Caco-2 (cell line): ENCODE measurements at places on chromosomes 11 and 22. TPM values are rescaled to one million over a fixed set of nuclear protein-coding genes. Genes with fewer than 3 reads are reported as not detected.
A peak's percentile ranks its signal among the peaks of the same experiment; 100 is the strongest.

DNA sequence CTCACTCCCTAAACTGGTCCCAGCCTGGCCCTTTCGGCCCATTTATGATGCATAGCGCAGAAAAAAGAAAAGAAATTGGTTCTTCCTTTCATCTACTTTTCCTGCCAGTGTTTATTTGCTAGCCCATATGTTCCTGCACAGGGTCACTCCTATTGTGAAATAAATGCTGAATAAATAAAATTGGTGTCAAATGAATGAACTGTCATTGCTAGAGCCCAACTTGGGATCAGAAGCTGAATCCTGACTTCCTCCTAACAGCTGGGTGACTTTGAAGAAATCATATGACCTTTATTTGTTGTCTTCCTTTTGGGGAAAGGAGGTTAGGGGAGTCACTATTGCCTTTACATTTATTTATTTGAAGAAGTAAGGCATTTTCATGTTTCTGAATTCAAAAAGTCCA, 92.0 kb downstream of the PRR5L start:
- no peak overlapping the region for H3K4me3 ChIP-seq
- H3K27ac ChIP-seq = no peak overlapping the region
- no peak for DNase-seq
- no peaks in the 10 kb centered on the region for H3K27me3 ChIP-seq
- no peaks in the 10 kb centered on the region for H3K36me3 ChIP-seq
- no peaks in the 10 kb centered on the region for H3K4me1 ChIP-seq

GRCh38 chr11:117519590-117519989, 191.9 kb downstream of the CEP164 start:
- peaks cover 18% of the 10 kb centered on the region for H3K4me1 ChIP-seq
- H3K4me3 ChIP-seq = no peak overlapping the region
- no peak for DNase-seq
- H3K27me3 ChIP-seq = no peaks in the 10 kb centered on the region
- H3K27ac ChIP-seq = no peak overlapping the region
- H3K36me3 ChIP-seq = no peaks in the 10 kb centered on the region

GRCh38 chr11:117492578-117493251, 165.1 kb downstream of the CEP164 start:
- H3K4me3 ChIP-seq = no peak overlapping the region
- peaks cover 2% of the 10 kb centered on the region; the same call in 1 of the 2 replicates for H3K27me3 ChIP-seq
- H3K27ac ChIP-seq = no peak overlapping the region

- H3K27ac ChIP-seq = no peak overlapping the region
- peaks cover 10% of the 10 kb centered on the region for H3K4me1 ChIP-seq
- no peak for DNase-seq
- no peak overlapping the region for H3K4me3 ChIP-seq
Measured at GRCh38 chr11:121309688-121310087, 17.1 kb downstream of the SC5D start.

- H3K36me3 ChIP-seq = no peaks in the 10 kb centered on the region
- H3K27me3 ChIP-seq = no peaks in the 10 kb centered on the region
- no peaks in the 10 kb centered on the region for H3K4me1 ChIP-seq
- no peak overlapping the region for H3K4me3 ChIP-seq
- no peak for DNase-seq
Measured at GRCh38 chr11:82969811-82970210, 68.3 kb downstream of the DDIAS start.

GRCh38 chr11:33689501-33689900, 11.1 kb downstream of the C11orf91 start:
- no peaks in the 10 kb centered on the region for H3K36me3 ChIP-seq
- peaks cover 14% of the 10 kb centered on the region for H3K4me1 ChIP-seq
- H3K27ac ChIP-seq = no peak overlapping the region
- DNase-seq = no peak

DNA sequence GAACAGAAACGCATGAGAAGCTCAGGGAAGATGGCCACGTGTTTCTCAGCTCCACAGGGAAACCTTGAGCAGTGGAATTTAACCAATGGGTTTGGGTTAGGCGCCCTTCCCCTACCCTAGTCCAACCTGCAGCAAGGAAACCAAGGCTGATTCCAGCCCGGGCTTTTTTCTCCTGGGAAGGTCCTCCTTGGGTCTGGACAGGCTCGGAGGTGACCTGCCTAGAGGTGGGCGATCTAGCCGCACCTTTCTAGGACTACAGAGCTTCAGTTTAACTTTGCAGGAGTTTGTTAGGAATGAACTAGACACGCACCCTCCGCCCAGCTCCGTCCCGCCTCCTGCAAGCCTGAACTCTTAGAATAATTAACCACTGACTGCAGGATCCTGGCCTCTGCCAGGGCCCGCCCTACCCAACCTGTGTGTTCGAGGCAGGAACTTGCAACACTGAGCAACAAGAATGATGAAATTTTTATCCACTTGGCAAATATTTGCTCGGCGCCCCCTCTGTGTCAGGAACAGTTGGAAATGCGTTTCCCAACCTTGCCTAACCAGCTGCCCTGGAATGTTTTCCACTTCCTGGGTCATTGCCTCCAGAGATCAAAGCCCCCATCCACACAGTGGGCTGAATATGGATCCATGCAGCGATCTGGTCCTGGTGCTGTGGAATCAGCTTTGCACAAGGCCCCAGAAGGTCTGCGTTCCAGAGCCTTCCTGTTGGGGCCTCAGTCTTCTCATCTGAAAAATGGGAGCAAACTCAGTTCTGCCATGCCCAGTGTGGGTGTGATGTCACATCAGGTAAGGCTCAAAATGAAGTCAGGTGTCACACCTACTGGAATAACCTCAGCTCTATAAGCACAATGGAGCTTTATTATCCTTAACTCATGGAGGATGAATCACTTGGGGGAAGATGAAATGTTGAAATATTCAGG, 13.3 kb downstream of the MPST start:
- peak overlapping the region; percentile 37 for H3K4me3 ChIP-seq
- peak; percentile 97 for DNase-seq
- peaks cover 2% of the 10 kb centered on the region; the same call in 1 of the 2 replicates for H3K36me3 ChIP-seq
- peak overlapping the region; percentile 99 for H3K27ac ChIP-seq

GRCh38 chr22:49215840-49216239, 611.8 kb downstream of the BRD1 start:
- no peak for DNase-seq
- no peak overlapping the region for H3K4me3 ChIP-seq
- H3K27ac ChIP-seq = no peak overlapping the region
- H3K27me3 ChIP-seq = no peaks in the 10 kb centered on the region
- H3K4me1 ChIP-seq = no peaks in the 10 kb centered on the region

GRCh38 chr11:12318791-12319438, 58.5 kb upstream of the PARVA start:
- H3K36me3 ChIP-seq = no peaks in the 10 kb centered on the region; the same call in 1 of the 2 replicates
- no peak overlapping the region for H3K4me3 ChIP-seq
- H3K4me1 ChIP-seq = no peaks in the 10 kb centered on the region
- no peak for DNase-seq
- no peak overlapping the region for H3K27ac ChIP-seq

- H3K27ac ChIP-seq = no peak overlapping the region
- H3K36me3 ChIP-seq = no peaks in the 10 kb centered on the region
- H3K4me1 ChIP-seq = no peaks in the 10 kb centered on the region
Measured at GRCh38 chr11:45568049-45568448, 97.4 kb downstream of the CHST1 start.

- H3K4me1 ChIP-seq = peaks cover 19% of the 10 kb centered on the region
- H3K4me3 ChIP-seq = no peak overlapping the region
- no peaks in the 10 kb centered on the region; the same call in 1 of the 2 replicates for H3K36me3 ChIP-seq
- DNase-seq = peak; percentile 67
- peak overlapping the region; percentile 8 for H3K27ac ChIP-seq
Measured at GRCh38 chr11:61716478-61717285, 35.8 kb upstream of the MYRF start.

- no peak for DNase-seq
- no peaks in the 10 kb centered on the region for H3K4me1 ChIP-seq
- no peak overlapping the region for H3K4me3 ChIP-seq
- H3K27me3 ChIP-seq = no peaks in the 10 kb centered on the region; the same call in 1 of the 2 replicates
Measured at GRCh38 chr11:30483056-30483455, 103.1 kb downstream of the MPPED2 start.

- no peak overlapping the region for H3K4me3 ChIP-seq
- no peaks in the 10 kb centered on the region for H3K36me3 ChIP-seq
- DNase-seq = no peak
- no peaks in the 10 kb centered on the region for H3K27me3 ChIP-seq
Measured at GRCh38 chr22:17242641-17243040, 23.4 kb upstream of the ADA2 start.

GRCh38 chr11:112902361-112903011, 58.7 kb upstream of the NCAM1 start:
- no peak overlapping the region for H3K27ac ChIP-seq
- H3K27me3 ChIP-seq = peaks cover 1% of the 10 kb centered on the region; the same call in 1 of the 2 replicates
- no peaks in the 10 kb centered on the region for H3K4me1 ChIP-seq
- H3K36me3 ChIP-seq = no peaks in the 10 kb centered on the region
- DNase-seq = no peak

DNA sequence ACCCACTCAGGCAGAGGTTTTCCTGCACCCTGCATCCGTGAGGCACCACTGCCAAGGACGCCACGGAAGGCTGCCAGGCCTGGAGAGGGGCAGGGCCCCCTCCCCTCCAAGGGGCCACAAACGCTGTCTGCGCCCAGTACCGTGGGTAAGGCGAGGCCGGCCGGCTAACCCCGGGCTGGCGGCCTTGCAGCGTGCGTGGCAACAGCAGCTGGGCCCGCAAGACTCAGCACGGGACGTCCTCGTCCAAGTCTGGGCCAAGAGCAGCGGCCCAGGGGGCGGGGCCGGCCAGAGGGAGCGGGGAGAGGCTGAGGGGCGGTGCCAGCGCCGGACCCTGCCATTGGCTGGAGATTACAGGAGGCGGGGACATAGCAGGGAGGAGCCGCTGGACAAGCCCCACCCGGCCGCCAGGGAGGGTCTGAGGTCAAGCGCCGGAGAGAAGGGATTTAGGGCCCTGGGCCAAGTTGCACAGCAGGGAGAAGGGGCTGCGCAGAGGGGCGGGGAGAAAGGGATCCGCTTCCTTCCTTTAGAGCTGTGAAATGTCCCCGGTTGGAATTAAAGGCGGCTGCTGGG, 16.0 kb downstream of the SLC43A1 start:
- 0 out of 2 replicates have a peak overlapping the region, but pooled peaks have one; percentile 9 for H3K4me3 ChIP-seq
- H3K4me1 ChIP-seq = peaks cover 62% of the 10 kb centered on the region
- H3K36me3 ChIP-seq = peaks cover 8% of the 10 kb centered on the region

DNA sequence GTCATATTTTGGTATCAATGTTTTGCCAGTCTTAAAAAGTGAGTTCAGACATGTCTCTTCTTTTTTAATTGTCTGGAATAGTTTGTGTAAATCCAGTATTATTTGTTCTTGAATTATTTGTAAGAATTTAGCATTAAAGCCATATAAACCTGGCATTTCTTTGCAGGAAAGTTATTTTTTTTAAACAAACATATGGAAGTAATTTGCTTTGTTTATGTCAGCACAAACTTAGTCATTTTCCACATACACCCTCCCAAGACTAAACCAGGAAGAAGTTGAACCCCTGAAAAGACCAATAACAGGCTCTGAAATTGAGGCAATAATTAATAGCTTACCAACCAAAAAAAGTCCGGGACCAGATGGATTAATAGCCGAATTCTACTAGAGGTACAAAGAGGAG, 9.1 kb upstream of the CCDC81 start:
- H3K4me3 ChIP-seq = no peak overlapping the region
- H3K36me3 ChIP-seq = no peaks in the 10 kb centered on the region
- H3K4me1 ChIP-seq = peaks cover under 1% of the 10 kb centered on the region
- no peak for DNase-seq

- H3K27me3 ChIP-seq = no peaks in the 10 kb centered on the region
- no peak for DNase-seq
- no peak overlapping the region for H3K27ac ChIP-seq
- no peak overlapping the region for H3K4me3 ChIP-seq
- peaks cover 19% of the 10 kb centered on the region for H3K4me1 ChIP-seq
Measured at GRCh38 chr11:128476729-128477128, 110.6 kb downstream of the ETS1 start.

GRCh38 chr22:49530671-49531367, 296.9 kb downstream of the BRD1 start:
- no peak overlapping the region for H3K27ac ChIP-seq
- no peaks in the 10 kb centered on the region for H3K27me3 ChIP-seq
- no peaks in the 10 kb centered on the region for H3K4me1 ChIP-seq
- H3K36me3 ChIP-seq = no peaks in the 10 kb centered on the region
- DNase-seq = no peak

GRCh38 chr11:128720522-128720985, 26.7 kb downstream of the FLI1 start:
- no peak overlapping the region for H3K4me3 ChIP-seq
- no peak for DNase-seq
- no peaks in the 10 kb centered on the region; the same call in 1 of the 2 replicates for H3K27me3 ChIP-seq
- no peak overlapping the region for H3K27ac ChIP-seq
- no peaks in the 10 kb centered on the region for H3K4me1 ChIP-seq

DNA sequence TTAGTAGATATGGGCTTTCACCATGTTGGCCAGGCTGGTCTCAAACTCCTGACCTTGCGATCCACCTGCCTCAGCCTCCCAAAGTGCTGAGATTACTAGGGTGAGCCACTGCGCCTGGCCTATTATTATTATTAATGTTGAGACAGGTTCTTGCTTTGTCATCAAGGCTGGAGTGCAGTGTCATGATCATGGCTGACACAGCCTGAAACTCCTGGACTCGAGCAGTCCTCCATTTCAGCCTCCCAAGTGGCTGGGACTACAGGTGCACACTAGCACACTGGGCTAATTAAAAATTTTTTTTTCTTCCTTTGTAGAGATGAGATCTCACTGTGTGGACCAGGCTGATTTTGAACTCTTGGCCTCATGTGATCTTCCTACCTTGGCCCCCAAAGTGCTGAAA, 102.0 kb downstream of the STIM1 start:
- H3K27me3 ChIP-seq = no peaks in the 10 kb centered on the region
- peaks cover 6% of the 10 kb centered on the region; the same call in 1 of the 2 replicates for H3K4me1 ChIP-seq
- H3K36me3 ChIP-seq = no peaks in the 10 kb centered on the region
- H3K27ac ChIP-seq = no peak overlapping the region
- no peak for DNase-seq
- H3K4me3 ChIP-seq = no peak overlapping the region

GRCh38 chr22:47394504-47395440, 632.3 kb downstream of the TBC1D22A start:
- no peaks in the 10 kb centered on the region for H3K4me1 ChIP-seq
- DNase-seq = no peak
- H3K36me3 ChIP-seq = no peaks in the 10 kb centered on the region

Gene CNTN5
- total RNA-seq = 0.32 and 1.00 TPM in 2 replicates

Gene TBX10
- not detected in 2 replicates for total RNA-seq

Gene SLC22A12
- not detected in 2 replicates for total RNA-seq

Gene GAL
- 72.6 and 94.4 TPM in 2 replicates for total RNA-seq

Gene NLRP14
- total RNA-seq = not detected in 2 replicates

Gene LRRC55
- total RNA-seq = not detected in 2 replicates

Gene OR5P2
- not detected in 2 replicates for total RNA-seq

Gene GVQW3
- total RNA-seq = 13.0 and 15.8 TPM in 2 replicates

Gene YAP1
- 207 and 227 TPM in 2 replicates for total RNA-seq

Gene NAV2
- 63.5 and 64.7 TPM in 2 replicates for total RNA-seq

Gene TRPC6
- total RNA-seq = 0.14 and 0.32 TPM in 2 replicates

Gene PAMR1
- 12.9 and 17.9 TPM in 2 replicates for total RNA-seq
